Hippocampal formation (tissue), 2 donors: ENCODE measurements at places on chromosomes 11 and 22.
A peak's percentile ranks its signal among the peaks of the same experiment; 100 is the strongest.

DNA sequence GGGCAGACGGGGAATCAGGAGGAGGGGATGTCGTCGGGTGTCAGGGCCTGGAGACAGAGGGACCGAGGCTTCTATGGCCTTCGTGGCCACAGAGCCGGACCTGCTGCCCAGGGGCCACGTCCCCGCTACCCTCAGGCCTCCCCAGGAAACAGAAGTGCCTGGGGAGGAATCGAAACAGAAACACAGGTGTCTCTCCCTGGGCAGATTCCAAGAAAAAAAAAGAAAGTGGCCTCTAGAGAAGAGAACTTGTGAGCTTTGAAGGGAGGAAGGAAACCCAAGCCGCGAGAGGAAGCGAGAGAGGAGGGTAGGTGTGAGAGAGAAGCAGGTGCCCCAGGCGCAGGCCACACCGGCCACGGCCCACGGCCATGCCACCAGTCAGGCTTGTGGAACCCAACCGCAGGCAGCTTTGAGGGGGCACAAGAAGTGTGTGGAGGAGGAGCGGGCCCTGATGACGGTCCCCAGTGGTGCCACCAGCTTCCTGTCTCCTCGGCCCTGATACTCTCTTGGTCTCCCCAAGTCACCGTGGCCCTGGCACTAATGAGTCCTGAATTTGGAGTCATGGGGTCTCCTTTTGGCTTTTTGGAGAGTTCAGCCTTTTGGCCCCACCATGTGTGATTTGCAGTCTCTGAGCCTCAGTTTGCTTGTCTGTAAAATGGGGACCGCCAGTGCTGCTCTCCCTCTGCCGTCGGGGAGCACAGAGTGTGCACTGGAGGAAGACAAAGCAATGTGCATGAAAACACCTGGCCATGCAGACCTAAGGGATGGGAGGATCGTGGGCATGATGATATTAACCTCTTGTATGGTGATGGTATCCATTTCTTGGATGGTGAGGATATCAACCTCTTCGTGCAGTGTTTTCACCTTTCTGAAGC, 25.2 kb downstream of the LIF start:
- no peak for DNase-seq

GRCh38 chr22:23675502-23676415, 15.1 kb upstream of the RGL4 start:
- DNase-seq, result no peak

DNA sequence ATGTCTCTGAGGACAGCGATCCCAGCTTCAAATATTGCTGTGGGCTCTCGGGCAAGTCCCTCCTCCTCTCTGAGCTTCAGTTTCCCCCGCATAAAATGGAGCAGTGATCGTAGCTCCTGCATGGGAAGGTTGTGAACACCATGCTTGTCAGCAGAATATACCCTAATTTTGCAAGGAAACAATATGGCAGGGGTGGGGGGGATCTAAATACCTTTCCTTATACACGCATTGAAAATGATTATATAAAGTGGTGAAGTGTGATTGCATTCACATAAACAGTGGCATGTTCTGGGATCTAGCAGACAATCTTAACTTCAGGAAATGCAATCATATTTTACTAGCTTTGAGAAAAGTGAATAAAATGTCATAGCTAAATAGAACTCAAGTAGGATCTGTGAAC, 24.0 kb upstream of the RTN4R start:
- no peak for DNase-seq

GRCh38 chr11:66864924-66865697, 8.2 kb downstream of the LRFN4 start:
- DNase-seq, result no peak

DNA sequence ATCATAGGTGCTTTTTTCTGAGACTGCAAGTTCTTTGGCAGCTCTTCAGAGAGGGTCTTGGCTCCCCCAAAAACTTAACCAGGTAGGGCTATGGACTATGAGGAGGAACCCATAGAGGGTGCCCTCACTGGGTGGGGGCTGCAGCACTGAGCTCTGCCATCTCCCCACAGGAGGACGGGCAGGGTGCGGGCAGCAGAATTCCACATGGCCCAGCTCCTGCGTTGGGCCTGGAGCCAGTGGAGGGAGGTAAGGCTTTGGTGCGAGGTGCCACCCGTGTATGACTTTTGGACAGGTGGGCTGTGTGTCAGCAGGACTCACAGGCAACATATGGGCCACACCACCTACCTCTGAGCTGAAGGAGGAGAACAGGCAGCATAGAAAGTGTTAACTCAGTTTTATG, 58.4 kb downstream of the PISD start:
- DNase-seq, result no peak

- DNase-seq, result peak; percentile 28
Observed at GRCh38 chr11:73217131-73217809, 811 bp upstream of the P2RY2 start.

DNA sequence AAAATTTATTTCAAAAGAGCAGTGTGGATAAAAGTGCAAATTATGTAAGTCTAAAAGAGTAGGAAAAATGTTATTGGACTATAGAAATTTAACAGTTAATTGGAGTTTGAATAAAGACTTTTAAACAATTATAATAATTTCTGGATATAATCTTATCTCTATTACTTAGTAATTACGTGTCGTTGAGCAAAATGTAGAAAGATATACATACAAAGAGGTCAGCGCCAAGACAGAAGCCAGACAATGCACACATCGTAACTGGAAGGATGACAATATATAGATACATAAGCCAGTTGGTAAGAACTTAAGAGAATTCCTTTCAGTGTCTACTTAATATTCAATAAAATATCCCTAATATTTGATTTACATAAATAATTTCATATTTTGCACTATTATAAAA, 157.0 kb downstream of the LUZP2 start:
- DNase-seq, result no peak

DNA sequence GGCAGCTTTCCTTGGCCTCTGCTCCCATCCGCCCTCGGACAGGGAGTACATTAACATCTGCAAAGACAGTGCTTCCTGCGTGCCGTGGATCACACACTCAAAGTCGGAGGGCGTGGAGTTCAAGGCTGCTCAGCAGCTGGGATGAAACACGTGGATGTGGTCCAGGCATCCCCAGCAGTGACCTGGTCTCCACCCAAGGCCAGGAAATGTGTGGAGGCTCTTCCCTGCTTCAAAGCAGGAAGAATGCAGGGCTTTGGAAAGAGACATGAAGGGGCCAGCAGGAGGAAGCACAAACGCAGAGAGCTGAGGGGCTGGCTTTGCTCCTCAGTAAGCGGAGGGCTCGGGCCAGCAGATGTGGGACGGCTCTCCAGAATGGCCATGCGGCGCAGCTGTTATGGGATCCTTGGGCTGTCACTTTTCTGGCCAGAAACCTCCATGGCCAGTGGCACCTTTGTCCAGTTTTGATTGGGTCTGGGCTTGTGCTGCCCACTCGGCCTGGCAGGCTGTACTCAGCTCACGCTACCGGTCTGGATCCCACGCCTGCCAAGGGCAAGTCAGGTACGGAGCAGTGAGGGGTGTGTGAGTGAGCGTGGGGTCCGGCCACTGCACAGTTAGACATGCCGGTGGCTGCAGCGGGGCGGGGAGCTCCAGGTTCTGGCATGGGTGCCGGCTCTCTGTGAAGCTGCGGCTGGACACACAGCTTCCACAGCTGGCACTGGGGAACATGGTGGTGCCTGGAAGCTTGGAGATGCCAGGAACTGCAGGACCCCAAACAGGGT, 438.0 kb downstream of the TBC1D22A start:
- no peak for DNase-seq

DNA sequence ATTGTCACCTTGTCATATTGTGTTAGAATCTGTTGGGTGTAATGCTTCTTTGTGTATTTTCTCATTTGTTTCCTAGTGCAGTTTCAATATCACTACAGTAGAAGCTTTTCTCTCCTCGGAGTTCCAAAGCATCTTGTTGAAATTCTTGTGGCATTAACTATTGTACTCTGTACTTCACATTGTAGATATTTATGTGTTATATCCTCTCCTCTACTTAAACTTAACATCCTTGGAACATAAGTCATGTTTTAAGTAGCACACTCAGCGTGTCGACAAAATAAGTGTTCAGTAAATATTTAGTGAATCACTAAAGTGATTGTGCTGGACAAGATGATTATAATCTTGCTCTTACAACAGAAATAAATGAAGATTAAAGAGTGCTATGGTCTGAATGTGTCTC, 201.7 kb downstream of the ARHGAP42 start:
- DNase-seq, result no peak

- no peak for DNase-seq
Observed at GRCh38 chr11:90330632-90331031, 107.8 kb upstream of the CHORDC1 start.

GRCh38 chr11:8947230-8947943, 4.6 kb upstream of the ASCL3 start:
- no peak for DNase-seq

GRCh38 chr11:94650756-94651155, 83.6 kb downstream of the PIWIL4 start:
- DNase-seq, result no peak

GRCh38 chr11:16775614-16776283, 37.3 kb downstream of the C11orf58 start:
- no peak for DNase-seq
